ENCODE measurements at places on chromosomes 5 and 9.

- no peak for DNase-seq
Observed at GRCh38 chr9:99326112-99326916, 104.2 kb downstream of the SEC61B start.

DNA sequence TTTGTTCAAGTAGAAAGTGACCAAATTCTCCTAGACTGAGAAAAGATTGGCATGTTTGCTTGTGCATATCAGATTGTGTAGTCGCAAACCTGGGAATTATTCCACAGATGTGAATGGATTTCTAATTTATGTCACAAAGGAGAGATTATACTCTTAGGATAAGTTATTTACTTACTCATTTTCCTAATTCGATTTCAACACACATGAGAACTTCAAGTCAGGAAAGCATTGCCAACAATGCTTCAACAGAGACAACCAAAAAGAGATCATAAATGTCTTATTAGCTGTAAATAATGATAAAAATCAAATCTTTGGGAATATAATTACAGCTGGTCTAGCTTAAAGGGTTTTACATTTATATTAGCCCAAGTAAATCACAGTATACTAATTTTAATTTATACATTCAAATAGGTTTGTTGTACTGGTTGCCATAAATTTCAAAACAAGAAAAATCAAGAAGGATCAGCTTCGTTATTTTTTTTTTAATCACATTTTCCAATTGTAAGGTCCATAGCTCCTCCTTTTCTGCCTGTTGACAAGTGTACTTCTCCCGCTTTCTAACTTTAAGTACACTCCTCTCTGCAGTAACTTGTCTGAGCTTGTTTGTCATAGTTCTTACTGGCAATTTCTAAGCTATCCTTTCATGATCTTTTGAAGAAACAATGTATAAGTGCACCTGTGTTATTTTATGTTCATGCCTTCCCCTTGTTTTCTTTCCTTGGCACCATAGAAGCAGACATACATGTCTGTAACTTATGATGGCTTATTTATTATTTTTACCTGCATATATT lies 246.6 kb downstream of the DEPDC1B start:
- DNase-seq = no peak

DNA sequence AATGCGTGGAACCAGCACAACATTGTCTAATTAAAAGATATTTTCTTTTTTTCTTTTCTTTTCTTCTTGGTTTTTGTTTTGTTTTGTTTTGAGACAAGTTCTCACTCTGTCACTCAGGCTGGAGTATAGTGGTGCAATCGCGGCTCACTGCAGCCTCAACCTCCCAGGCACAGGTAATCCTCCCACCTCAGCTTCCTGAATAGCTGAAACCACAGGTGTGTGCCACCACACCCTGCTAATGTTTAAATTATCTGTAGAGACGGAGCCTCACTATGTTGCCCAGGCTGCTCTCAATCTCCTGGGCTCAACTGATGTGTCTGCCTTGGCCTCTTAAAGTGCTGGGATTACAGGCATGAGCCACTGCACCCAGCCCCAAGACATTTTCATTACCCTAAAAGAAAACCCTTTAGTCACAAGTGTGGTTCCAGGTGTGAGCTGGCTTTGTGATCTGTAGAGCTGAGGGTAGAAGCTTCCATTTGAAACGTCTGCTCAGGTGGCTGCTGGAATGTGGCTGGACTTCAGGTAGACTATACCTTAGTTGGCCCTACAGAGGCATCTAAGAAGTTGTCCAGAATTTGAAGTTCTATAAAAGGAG lies 19.1 kb upstream of the NEK6 start:
- no peak for DNase-seq

DNA sequence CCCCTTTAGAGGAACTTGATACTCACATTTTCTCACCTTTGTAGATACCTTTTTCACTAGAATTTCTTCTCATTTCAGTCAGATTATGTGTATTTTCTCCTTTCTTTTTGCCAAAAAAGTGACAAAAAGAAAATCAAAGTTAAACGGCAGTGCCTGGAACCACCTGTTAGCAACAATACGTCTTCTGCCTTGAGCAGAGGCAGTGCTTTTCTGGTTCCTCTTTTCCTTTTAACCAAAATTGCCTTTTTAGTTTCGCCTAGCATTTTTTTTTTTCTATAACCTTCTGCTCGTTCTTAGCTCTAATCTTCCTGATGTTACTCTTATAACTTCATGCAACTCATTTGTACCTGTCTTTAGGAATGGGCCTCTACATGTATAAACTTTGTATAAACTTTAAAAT lies 26.1 kb downstream of the SMIM32 start:
- no peak for DNase-seq

GRCh38 chr5:2864515-2865105 lies 113.1 kb upstream of the IRX2 start:
- DNase-seq = no peak

DNA sequence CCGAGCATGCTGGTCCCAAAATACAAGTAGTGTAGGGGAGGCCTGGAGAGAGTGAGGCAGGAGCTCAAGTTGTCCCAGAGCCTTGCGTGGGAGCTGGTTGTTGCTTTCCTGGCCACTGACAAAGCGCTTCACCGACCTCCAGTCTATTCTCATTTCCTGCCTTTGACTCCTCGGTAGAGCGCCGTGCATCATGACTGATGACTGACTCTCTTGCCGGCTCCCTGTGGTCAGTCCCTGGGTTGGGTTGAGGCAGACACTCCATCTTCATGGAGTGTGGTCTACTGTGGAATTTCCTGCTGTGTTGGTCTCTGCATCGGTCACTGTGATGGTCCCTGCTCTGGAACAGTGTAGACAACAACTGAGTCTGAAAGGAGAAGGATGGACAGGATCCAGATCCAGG lies 175.1 kb upstream of the S1PR3 start:
- no peak for DNase-seq

GRCh38 chr9:87065981-87066380 lies 118.7 kb upstream of the GAS1 start:
- no peak for DNase-seq

DNA sequence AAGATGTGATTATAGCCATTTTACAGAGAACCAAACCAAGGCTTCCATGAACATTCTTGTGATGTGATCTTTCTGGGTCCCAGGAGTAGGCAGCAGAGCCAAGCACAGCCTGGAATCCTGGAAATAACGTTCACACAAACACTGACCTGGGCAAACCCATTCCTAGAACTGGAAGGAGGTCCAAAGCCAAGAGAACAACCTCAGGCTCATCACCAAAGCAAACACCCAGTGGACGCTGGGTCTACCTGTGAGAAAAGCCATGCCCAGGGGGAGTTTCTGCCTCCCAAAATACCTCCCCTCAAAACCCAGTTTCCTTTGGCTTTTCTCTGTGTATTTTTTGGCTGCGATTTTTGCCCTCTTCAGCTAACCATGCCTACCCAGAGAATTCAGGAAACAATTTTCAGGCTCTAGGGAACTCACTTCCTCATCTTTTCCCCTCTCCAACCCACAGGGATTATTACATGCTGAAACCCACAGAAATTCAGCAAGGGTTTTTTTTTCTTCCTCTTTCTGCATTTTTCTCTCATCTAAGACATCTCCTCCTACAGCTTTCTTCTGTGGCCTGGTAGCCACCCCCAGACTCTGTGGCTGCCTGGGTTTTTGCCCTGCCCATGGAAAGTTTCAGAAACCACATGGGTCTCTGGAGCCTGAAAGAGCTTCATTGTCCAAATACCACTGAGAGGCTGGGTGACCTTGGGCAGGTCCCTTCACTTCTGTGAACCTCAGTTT lies 75.0 kb downstream of the TNC start:
- no peak for DNase-seq

GRCh38 chr5:108233617-108234155 lies 148.2 kb downstream of the FBXL17 start:
- no peak for DNase-seq

- DNase-seq = no peak
Observed at GRCh38 chr5:57700072-57700471, 217.5 kb upstream of the ACTBL2 start.

DNA sequence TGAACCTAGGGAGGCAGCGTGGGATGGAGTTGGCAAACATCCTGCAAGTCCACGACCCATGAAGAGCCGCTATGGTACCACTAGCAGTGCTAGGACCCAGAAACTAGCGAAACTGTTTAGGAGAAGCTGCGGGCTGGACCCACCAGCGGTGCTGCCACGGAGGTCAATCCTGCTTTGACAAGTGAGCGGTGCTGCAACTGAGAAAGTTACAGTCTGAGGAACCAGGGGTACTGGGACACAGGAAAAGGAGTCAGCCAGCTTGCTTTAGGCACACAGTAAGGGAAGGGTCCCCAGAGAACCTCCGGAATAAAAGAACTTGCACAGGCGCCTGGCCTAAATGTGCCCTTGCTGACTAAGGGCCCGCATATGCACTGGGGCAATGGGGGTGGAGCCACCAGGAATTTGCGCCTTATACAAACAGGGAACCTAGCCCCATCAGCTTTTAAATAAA lies 23.6 kb upstream of the ANXA2R start:
- no peak for DNase-seq

DNA sequence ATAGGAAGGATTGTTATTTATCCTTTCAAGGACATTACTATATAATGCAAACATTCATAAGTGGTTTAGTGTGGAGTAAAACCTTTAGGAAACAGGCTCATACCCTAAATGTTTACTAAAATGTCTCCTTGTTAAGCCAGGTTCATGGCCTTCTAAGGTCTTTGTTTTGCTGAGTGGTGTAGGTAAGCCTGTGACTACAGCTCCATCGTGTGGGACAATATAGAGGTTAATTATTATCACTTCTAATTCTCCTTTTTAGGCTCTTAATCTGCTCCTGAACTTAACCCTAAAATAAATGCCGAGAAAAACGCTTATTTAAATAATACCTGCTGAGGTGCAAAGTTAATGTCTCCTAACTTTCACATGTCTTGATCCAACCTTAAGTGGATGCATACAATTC lies 43.8 kb downstream of the SPINK5 start:
- no peak for DNase-seq

DNA sequence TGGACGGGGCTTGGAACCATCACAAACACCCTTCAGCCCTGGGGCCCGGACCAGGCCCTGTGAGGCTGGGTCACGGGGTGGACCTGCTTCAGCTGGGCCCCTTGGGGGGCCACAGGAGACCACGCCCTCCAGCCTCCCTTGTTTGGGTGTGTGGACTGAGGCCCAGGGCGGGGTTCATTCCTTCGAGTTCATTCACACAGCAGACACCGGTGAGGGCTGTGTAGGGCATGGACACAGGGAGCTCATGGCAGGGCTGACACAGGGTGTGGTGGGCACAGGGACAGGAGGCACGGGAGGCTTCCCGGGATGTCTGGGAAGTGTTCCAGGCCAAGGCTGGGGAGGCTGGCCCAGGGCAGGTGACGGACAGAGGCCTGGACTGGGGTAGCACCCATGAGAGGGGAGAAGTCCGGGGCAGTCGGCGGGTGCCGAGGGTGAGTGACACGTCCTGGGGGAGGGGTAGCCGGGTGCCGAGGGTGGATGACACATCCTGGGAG lies 8.9 kb downstream of the DNLZ start:
- DNase-seq = no peak

- peak; percentile 27 for DNase-seq
Observed at GRCh38 chr9:113155911-113156588, 5.2 kb downstream of the SLC31A2 start.

DNA sequence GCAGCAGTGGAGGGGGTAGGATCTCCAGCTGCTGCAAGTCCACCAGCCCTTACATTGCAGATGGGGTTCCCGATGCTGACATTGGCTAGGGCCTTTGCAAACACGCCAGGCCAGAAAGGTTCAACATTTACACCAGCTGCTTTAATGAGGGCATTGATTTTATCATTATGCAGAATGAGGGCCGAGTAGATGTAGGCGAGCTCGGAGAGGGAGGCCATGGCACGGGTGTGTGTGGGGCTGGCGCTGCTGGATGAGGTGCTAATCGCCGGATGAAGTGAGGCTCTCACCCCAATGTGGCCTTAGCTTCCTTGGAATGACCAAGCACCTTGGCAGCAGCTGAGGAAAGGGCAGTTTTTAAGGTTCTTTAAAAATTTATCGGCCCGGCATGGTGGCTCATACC lies 27.4 kb downstream of the PHAX start:
- DNase-seq = no peak

GRCh38 chr5:82155305-82155704 lies 122.8 kb downstream of the RPS23 start:
- no peak for DNase-seq

- DNase-seq = no peak
Observed at GRCh38 chr5:16082053-16082452, 97.5 kb downstream of the MARCHF11 start.

GRCh38 chr5:132653716-132654115 lies 4.3 kb upstream of the IL13 start:
- DNase-seq = no peak

GRCh38 chr5:41286165-41286564 lies 72.8 kb upstream of the C6 start:
- no peak for DNase-seq

- DNase-seq = no peak
Observed at GRCh38 chr5:135596157-135596763, 17.5 kb upstream of the CXCL14 start.

DNA sequence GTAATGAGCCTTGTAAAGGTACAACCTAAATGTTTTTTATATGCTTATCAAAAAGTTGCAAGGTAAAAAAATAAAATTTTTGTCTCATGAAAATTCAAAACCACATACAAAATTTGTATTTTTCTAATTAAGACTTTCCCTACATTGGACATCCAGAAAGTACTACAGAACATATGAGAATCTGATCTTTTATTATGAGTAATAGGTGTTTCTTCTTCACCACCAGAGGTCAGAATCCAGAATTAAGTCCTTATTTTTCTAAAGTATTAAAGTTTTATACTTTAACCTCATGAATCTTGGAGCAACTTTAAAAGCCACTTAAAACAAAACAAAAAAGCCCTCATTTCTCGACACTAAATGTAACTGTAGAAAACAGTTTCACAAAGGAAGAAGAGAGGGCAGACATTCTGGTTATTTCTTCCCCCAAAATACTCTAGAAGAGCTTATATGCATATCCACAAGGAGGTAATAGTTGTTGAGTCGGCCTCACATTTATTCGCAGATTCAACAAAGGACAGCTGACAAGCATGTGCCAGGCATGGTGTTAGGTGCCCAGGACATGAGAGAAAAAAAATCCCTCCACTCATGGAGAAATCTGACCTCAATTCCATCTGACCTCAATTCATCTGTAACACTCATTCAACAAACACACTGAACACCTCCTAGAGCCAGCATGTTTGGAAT lies 69.3 kb downstream of the MLLT3 start:
- peak; percentile 2 for DNase-seq
